HEK293T (cell line): ENCODE measurements at places on chromosomes 3 and 15.

- DNase-seq: no peak
Measured at GRCh38 chr15:40845511-40846284, 1.9 kb downstream of the SPINT1 start.

DNA sequence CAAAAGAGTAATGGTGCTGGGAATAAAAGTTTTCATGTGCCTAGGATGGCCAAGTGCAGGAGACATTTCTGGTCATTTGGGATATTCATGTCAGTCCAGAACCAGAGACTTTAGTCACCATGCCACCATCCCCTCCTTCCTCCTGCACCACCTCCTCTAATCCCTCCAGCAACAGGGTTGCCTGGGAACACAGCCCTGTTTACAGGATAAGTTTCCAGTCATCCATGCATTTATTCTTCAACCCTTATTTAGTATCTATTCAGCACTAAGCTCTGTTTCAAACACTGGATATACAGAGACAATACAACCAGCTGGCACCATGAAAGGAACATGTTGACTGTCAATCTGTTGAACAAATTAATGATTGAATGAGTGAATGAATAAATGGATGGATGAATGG lies 211.7 kb downstream of the CLSTN2 start:
- DNase-seq: no peak

DNA sequence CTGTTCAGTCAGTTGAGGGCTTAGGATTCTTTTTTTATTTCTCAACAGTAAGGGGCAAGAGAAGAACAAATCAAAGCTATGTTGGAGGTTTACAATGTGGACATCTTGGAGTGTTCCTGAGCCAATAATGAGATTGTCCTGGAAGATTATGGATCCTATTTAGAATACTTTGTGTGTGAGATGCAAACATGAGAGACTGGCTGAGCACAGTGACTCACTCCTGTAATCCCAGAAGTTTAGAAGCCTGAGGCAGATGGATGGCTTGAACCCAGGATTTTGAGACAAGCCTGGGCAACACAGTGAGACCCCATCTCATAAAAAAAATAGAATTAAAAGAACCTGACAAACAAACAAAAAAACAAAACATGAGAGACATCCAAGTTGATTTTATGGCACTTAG lies 351.6 kb downstream of the GAP43 start:
- no peak for DNase-seq

- peak; percentile 12 for DNase-seq
Measured at GRCh38 chr3:62632510-62633294, 242.5 kb downstream of the CADPS start.

DNA sequence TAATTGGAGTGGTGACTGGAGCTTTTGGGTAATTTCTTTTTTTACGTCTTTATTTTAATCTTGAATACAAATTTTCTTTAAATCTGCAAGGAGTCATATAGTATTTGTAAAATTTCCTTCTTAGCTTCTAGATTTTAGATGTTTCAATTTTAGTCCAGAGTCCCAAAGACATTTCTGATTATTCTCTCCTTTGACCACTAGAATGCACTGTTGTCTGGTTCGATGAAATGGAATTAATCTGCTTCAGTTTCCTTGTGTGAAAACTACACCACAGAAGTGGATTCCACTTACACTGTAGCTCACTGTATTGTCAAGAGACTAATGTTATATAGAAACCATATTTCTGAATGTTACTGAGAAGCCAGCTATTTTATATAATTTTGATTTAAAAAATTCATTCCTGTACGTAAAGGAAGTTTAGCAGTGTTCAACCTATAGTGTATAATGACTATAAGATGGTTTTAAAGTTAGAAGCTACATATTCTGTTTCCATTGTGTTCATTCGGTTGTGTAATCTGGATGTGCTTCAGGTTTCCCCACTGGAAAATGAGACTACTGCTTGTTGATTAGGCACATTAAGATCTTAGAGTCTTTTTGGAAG lies 6.1 kb downstream of the GRAMD1C start:
- DNase-seq: peak; percentile 45

GRCh38 chr15:68612979-68613740 lies 34.4 kb downstream of the CORO2B start:
- peak; percentile 30 for DNase-seq

GRCh38 chr3:183428447-183429211 lies at the start of gene MCF2L2:
Gene MCF2L2, minus strand, starts transcription at chr3:183428619. Its CDS starts 642 bp downstream, at chr3:183427977.
- peak; percentile 57 for DNase-seq

DNA sequence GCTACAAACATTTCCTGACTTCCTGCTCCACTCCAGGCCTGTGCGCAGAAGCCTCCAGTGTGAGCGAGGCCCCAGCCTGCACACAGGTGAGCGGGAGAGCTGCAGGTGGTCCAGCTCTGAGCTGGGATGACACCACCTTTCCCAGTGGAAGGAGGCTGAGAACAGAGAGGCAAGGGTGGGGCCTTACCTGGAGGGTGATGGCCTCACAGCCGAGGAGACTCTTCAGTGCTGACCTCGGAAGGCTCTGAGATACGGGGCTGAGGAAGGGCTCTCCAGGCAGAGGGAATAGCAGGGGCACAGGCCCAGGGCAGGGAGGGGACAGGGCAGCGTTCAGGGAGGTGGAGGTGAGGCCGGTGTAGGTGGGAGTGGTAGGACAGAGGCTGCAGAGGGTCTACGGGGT lies 70.8 kb downstream of the EFCAB12 start:
- no peak for DNase-seq

- DNase-seq: no peak
Measured at GRCh38 chr3:6709178-6709577, 151.7 kb upstream of the GRM7 start.

DNA sequence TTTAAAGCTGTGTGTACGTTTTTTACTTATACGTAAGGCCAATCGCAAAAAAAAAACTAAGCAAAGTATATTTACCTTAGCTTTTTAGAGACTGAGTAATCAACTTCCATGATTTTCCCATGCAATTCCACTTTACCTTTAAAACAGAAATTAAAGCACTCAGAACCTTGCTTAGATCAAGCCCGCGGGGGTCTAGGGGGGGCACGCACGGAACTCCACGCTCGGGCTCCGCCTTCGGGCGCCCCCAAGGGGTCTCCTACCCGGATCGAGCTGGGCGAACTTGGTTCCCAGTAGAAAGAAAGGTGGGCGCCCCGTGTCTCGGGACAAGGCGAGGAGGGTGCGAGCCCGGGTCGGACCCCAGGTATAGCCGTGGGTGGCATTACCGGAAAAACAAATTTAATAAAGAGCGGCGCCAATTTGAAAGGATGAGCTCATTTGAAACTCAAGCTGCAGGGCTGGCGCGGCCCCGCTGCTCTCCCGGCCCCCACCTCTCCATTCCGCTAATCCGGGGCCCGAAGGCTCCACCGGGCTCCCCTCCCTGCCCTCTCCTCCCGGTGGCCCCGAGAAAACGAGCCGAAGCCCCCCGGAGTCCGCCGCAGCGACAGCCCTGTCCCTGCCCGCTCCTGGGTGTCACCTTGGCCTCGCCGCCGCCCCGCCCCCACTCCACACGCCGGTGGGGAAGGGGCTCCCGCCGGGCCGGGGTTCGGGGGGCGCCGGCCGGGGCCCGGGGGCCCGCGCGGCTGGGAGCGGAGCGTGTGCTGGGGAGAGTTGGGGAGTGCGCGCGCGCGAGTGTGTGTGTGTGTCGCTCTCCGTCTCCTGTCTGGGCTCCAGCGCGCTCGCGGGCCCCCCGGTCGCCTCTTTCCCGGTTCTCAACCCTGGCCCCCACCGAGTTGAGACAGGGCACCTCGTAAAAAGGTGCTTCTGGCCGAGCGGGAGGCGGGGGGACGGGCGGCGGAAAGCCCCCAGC lies 1.5 kb downstream of the IGF2BP2 start:
- peak; percentile 24 for DNase-seq

- DNase-seq: no peak
Measured at GRCh38 chr3:187238239-187238638, 41.0 kb downstream of the RTP1 start.

DNA sequence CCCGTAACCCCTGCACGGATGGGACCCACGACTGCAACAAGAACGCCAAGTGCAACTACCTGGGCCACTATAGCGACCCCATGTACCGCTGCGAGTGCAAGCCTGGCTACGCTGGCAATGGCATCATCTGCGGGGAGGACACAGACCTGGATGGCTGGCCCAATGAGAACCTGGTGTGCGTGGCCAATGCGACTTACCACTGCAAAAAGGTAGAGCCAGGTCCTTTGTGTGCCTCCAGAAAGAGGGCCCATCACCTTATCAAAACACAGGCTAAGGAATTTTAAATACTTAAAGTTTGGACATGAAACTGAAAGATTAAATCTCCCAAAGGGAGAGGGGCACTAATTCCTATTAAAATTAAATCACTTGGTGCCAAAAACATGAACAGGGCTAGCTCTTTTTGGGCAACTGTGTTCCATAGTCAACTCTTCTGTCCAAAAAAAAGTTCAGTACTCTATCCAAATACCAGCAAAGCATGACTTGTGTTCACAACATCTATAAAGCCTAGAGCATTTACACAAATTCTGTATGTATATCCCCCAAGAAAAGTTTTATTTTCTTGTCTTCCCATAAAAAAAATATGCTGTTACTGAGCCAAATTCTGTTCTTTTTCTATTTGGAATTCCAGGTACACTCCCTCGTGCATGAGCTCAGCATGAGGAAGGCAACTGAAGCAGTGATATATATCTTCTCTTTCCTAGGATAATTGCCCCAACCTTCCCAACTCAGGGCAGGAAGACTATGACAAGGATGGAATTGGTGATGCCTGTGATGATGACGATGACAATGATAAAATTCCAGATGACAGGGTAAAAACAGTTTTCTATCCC lies 9.2 kb downstream of the THBS1 start:
- DNase-seq: no peak

DNA sequence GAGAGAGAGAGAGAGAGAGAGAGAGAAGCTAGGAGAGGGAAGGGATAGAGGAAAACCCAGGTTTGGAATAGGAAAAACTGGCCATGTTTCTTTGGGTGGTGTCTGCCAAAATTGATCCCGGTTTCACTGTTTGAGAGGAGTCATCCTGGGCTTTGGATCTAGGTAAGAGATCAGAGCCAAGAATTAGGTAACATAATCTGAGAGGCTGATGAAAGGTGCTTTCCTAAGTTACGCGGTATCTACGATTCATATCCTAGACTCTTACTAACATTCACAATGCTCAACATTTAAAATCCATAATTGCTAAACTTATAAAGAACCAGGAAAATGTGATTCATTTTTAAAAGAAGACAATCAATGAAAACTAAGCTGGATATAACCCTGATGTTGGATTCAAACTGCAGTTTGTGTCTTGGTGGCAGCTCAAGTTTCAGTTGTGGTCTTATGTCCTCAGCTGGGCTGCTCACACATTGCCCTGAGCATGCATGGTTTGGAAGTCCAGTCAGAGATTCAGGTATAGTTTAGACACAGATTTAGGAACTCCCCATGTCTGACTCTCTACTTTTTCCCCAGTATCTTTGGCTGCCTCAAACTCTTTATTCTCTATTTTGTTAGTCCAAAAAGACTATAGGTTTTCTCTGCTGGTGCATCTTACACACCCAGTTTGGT lies 42.5 kb upstream of the FMN1 start:
- no peak for DNase-seq

GRCh38 chr3:195153130-195153529 lies 117.8 kb downstream of the XXYLT1 start:
- no peak for DNase-seq

DNA sequence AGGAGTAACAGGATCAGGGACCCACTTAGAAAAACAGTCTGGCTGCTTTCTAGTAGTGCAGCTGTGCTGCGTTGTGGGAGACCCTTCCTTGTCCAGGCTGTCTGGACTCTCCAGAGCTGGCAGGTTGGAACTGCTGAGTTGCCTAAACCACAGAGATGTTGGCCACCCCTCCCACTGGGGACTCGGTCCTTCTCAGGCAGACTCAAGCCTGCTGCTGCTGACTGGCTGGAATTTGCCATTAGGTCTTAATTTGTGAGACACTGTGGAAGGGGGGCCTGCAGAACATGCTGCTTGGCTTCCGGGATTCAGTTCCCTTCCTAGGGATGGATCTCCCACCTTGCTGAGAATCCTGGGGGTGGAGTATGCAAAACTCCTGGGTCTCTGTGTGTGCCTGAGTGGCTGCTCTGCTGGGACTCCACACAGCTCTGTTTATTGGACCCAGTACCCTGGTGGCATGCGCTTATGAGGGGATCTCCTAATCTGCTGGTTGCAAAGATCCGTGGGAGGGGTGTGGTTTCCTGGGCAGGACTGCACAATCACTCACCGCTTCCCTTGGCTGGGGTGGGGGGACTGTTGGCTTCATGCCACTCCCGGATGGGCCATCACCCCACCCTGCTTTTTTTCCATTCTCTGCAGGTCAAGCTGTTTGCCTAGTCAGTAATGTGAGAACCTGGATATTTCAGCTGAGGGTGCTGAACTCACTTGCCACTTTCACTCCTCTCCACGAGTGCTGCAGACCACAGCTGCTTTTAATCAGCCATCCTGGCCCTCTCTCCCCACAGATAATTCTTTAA lies 150.5 kb downstream of the CFAP20DC start:
- DNase-seq: no peak

DNA sequence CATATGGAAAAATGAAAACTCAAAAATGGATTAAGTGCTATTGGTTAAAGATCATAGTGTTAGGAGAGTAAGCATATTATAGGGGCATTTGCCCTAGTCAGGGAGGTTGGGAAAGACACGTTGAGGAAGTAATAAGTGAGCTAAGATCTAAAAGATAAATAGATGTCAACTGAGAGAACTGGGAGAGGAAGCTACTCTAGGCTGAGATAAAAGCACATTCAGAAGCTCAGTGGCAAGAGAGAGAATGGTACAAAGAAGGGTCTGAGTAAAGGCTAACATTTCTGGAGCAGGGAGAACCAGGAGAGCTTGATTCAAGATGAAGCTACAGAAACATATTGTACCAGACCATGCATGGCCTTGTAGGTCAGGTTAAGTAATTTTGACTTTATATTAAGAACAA lies 63.9 kb downstream of the TRPC1 start:
- no peak for DNase-seq

- DNase-seq: no peak
Measured at GRCh38 chr3:185504636-185505035, 5.8 kb upstream of the TMEM41A start.

GRCh38 chr15:51281368-51281967 lies 56.9 kb downstream of the CYP19A1 start:
- peak; percentile 52 for DNase-seq

- peak; percentile 15 for DNase-seq
Measured at GRCh38 chr3:119497820-119498185, 544 bp upstream of the TIMMDC1 start.

- no peak for DNase-seq
Measured at GRCh38 chr15:90561344-90562244, 31.9 kb downstream of the CRTC3 start.

- DNase-seq: no peak
Measured at GRCh38 chr15:45821390-45821789, 186.6 kb downstream of the SQOR start.

DNA sequence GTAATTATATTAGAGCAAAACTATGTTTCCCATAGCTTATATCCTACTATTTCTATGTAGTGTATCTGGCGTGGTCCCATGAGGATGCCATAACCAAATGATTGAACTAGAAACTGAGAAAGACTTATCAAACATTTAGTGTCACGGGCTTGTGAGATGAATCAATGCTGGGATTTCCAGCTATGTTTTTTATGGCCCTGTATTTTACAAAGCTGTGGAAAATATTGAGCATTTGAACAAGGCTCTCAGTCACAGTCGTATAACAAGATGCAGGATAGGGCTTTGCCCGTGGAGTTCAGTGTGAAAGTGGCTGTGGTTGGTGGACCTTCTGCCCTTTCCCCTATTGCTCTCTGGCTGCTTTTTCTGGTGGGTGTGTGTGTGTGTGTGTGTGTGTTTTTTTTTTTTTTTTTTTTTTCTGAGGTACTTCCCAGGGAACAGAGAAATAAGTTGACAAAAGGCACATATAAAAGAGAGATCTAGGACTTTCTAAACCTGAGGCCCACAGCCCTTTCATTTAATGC lies 60.7 kb downstream of the CACNA1D start:
- DNase-seq: no peak

- DNase-seq: no peak
Measured at GRCh38 chr3:103968131-103968530, 1398.6 kb upstream of the ALCAM start.
